ENCODE measurements at places on chromosomes 4 and X.

- DNase-seq = no peak
Measured at GRCh38 chrX:136936183-136936549, 55.6 kb upstream of the RBMX start.

GRCh38 chr4:8162625-8163024, 4.0 kb upstream of the ABLIM2 start:
- DNase-seq = no peak

DNA sequence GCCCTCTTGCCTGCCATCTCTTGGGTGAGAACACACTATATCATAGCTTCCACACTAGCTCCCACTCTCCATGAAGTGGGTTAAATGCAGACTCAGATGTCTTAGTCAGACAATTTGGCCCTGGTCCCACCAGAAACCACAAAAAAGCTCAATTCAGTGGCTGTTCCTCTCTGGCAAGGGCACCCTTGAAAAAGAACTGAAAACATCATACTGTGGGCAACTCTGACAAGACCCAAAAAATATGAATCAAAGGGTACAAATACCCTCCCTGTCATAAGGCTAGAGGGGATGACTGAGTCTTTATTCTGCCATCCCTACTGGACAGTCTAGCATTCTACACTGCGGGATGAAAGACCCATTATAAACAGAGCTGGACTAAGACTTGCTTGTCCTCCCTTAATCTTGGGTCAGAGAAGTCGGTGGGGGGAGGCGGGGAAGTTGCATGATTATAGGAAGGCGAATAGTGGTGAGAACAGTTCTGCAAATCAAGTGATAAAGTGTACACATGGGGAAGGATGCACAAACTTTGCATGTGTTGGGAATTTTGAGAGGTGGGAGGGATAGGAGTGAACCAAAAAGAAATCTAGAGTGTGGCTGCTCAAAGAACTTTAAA, 172.1 kb downstream of the OPHN1 start:
- no peak for DNase-seq

GRCh38 chrX:48156014-48156413, 25.6 kb downstream of the SPACA5B start:
- no peak for DNase-seq

- no peak for DNase-seq
Measured at GRCh38 chr4:189497996-189498395, 442.7 kb upstream of the FRG1 start.

GRCh38 chr4:30792601-30793000, 72.4 kb downstream of the PCDH7 start:
- DNase-seq = no peak

DNA sequence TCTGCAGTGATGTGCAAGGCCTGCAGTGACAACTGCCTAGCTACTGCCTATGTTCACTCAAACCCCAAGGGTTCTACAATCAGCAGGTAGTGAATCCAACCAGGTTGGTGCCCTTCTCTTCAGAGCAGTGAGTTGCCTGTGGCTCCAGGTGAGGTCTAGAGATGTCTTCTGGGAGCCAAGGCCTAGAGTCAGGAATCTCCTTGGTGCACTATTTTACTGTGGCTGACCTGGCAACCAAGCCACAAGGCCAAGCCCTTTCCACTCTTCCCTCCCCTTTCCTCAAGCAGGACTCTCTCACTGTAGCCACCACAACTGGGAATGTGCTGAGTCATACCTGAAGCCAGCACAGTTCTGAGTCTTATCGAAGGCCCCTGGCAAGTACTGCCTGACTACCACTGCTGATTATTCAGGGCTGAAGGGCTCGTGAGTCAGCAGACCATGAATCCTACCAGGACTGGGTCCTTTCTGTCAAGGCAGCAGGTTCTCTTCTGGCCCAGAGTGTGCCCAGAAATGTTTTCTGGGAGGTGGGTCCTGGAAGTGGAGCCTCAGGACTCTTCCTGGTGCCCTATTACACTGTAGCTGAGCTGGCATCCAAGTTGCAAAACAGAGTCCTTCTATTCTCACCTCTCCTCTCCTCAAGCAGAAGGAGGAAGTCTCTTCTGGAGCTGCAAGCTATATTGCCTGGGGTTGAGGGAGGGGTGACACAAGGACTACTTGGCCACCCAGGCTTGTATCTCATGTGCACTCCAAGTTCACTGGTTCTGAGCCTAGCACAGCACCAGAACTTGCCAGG, 111.6 kb downstream of the BTC start:
- DNase-seq = peak; percentile 56

DNA sequence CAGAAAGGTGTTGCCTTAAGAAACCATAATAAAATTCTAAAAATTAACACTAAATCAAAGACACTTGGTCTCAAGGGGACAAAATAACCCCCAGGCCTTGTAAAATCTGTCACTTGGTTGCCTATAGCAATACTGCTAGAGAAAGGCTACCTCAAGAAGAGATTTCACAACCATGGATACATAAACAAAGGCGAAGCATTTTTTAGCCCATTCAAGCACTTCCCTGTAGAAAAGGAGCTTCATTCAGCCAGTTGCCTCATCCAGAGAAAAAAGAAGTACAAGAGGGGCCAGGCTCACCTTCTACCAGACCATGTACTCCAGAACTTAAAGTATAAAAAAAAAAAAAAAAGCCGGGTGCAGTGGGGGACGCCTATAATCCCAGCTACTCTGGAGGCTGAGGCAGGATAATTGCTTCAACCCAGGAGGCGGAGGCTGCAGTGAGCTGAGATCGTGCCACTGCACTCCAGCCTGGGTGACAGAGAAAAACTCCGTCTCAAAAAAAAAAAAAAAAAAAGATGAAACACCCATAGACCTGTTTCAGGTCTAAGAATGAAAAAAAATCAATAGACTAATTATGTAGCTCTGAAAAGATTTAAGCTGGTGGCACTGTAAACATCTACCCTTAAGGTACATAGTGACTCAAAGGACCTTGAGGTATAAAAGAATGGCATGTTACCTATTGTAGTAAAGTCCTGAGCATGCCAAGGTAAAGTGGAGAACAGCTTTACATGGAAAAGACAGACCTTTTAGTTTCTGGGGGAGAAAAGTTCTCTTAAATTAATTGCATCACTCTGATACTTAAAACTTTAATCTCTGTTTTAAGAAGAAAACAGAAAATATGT, 18.0 kb downstream of the RUFY3 start:
- no peak for DNase-seq

- no peak for DNase-seq
Measured at GRCh38 chr4:125225806-125226205, 88.9 kb upstream of the FAT4 start.

DNA sequence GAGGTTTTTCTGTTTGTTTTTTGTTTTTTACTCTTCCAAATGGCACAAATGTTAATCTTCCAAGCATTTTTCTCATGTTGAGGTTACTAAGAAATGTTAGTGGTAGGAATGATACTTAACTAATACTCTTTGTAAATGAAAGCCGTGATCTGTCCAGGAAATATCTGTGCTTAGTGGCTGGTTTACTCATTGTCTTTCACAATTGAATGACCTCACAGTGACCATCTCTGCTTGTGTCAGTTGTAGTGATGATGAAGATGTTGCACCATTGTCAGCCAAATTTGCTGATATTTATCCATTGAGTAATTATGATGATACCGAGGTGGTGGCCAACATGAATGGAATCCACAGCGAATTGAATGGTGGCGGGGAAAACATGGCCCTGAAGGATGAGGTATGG, 93.5 kb downstream of the TNIP2 start:
- peak; percentile 52 for DNase-seq

DNA sequence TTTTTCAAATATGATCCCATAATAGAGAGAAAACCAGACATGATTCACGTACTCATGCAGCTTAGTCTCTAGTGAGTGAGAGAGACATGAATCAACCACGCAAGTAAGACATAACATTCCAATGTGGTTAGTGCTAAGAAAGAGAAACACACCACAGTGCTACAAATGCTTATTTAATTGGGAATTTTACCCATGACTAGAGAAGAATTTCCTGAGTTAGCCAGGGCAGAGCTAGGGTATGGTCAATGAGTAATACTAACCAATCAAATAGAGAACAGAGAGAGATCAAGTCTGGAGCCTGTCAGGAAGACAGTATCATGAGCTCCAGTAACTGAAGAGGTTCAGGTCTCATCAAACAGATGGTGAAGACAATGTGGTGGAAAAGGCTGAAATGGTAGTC, 495.2 kb downstream of the PDGFC start:
- DNase-seq = peak; percentile 80

DNA sequence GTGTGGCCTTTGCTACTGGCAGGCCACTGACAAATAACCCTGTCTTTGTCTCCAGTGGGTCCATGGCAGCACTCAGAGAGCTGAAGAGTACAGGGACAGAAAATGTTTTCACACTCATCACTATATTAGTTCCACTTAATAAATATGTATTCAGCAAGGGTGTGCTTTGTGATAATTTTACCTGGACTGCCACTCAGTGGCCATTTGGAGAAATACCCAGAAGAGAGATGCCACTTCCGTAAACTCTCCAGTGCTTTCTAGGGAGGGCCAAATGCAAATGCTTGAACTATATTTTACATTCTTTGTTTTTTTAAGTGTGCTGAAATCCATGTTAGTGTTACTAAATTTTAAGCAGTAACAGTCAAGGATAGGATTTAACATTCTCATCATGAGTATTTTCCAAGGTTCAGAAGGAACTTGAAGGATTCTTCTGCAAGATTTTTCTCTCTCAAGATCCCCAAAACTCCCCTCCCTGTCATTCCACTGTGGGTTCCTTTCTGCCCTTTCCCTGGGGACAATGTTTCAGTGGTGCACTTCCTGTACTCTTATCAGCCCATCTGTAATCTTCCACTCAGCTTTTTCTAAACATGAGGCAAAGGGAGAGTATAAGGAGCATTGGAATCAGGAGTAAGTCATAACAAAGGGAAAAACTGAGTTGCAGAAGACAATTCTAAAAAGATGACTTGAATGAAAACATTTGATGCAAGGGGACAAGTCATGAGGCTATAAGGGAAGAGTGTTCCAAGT, 46.0 kb downstream of the TFDP3 start:
- DNase-seq = no peak

DNA sequence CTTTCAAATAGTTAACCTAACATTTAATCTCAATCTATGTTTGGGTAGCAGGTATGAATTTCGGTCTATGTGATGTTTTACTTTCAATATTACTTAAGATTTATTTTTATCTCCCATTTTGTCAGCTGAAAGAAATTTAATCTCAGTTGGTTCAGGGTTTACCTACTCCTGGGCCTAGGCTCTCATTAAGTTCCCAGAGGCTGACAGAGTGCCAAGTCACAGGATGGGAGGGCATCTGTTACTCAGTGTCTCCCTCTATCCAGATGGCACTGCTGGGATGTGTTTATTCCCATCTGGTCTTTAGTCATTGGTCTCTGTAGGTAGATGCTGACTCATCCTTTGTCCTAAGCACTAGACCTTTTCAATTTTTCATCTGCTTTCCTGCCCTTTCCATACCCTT, 129.4 kb upstream of the ARSJ start:
- DNase-seq = no peak

DNA sequence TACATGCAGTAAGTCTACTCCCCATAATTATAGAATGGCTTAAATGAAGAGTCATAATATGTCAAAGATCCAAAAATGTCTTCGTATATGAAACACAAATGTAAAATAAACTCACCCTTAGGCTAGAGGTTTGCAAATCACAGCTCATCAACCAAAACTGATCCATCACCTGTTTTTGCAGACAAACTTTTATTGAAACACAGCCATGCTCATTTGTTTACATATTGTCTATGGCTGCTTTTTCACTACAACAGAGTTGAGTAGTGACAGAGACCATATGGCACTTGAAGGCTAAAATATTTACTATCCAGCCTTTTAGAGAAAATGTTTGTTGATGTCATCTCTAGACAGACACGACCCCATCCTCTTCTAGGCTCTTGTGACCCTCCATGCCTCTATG, 64.5 kb upstream of the GEMIN8 start:
- DNase-seq = no peak

DNA sequence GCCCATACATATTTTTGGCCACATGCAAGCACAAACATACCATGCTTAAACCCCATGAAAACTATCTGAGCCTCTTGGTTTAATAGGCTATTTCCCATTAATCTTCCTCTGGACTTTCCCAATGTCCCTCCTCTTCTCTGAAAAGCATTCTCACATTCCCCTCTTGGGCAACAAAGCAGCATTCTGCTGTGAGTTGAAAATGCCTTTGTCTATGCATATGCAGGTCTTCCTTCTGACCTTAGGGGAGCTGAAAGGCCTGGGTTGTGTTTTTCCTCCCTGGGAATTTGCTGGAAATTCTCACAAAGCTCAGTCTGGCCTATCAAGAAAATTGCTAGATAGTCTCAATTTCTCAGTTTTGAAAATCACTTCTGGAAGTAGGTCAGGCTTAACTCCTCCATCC, 4.2 kb downstream of the VSIG4 start:
- DNase-seq = no peak

DNA sequence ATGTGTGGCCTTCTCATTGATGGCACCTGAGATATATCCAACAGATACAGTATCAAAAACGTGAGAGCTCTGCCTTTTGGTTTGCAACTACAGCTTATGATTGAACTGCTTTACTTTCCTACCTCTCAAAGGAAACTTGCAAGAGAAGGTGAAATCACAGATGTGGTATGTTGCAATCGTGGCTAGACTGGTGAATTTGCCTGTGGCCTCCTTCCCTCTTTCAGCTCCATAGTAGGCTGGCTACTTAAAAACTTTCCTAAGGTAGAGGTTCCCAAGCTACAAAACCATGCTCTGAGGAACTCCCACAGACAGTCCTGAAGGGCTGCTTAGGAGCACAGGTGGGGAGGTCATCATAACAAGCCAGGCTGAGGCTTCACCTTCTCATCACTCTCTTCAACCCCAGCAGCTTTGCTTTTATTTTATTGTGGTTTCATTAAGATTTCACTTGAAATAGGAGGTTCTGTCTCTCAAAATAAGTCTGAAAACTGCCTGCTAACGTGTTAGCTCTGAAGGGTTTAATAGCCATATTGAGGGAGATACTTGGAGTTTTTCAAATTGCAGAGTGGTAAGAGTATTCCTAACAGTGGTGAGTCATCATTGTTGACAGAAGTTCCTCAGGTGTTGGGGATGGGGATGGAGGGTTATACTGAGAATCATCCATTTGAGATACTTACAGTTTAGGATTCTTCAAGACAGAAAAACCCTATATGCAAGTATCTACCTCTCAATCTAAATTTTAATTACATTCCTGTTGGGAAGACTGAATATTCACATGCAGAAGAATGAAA, 93.5 kb upstream of the UCP1 start:
- DNase-seq = no peak

GRCh38 chrX:68936608-68937007, 107.8 kb downstream of the EFNB1 start:
- DNase-seq = peak; percentile 66

DNA sequence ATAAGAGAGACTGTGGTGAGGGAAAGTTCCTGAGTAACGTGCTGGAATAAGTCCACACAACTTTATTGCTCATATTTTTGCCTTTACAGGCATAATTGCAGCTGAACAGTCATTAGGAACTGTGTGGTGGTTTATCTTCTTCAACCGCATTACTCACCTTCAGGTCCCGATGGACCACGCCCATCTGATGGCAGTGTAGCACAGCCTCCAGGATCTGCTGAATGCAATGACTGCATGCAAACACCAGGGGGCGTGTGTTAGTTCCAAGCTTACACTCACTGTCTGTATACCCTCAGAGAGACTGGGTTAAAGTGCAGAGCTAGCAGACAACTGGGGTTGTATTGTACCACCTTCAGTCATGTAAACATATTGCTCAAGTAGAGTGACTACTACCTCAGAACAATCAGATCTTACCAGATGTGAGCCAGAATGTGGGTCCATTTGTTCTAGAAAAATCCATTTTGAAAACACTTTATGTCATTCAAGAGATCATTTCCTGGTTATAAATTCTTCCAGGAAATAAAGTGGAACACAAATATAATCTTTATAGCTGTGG, 214.0 kb downstream of the CAMK2D start:
- DNase-seq = peak; percentile 74

GRCh38 chrX:37986893-37987292, 19.5 kb upstream of the SYTL5 start:
- peak; percentile 16 for DNase-seq

- no peak for DNase-seq
Measured at GRCh38 chr4:7089213-7089986, 21.5 kb upstream of the GRPEL1 start.

All from AG08396 (cell line).